Activated CD4-positive, alpha-beta T cell treated with anti-CD3 and anti-CD28 coated beads, Interleukin-10, Interleukin-2, amounts not matched to agents 100 ng/mL and 50 ng/mL, durations not matched to agents 16 hours and 8 hours (primary cell): ENCODE measurements at places on chromosomes 3 and 15.

- DNase-seq = no peak
These were observed 17.4 kb downstream of the ZIC4 start for GRCh38 chr3:147388700-147389580.

- DNase-seq = peak; percentile 59
These were observed 556 bp downstream of the ANKRD63 start for GRCh38 chr15:40282147-40282868.

- peak; percentile 77 for DNase-seq
These were observed 4.0 kb downstream of the MAP2K1 start for GRCh38 chr15:66390678-66391077.

DNA sequence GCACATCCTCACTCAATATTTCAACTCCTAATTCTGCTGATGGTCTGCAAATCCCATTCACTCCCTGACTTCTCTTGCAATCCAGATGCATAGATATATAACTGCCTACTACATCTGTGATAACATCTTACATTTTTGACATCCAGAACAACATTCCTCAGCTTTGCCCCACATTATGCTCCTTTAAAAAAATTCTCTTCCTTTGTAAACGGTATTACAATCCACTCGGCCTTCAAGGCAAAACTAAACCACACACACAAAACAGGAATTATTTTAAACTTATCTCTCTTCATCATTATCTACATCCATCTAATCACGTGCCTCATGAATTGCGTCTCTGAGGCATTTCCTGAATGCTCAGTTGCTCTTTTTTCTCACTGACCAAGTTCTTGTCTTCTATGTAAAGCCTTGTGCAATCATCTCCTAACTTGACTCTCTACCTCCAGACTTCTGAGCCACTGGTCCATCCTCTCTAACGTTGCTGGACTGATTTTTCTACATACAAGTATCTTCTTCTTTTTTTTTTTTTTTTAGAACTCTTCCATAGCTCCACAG is 117.0 kb downstream of the SATB1 start:
- no peak for DNase-seq

DNA sequence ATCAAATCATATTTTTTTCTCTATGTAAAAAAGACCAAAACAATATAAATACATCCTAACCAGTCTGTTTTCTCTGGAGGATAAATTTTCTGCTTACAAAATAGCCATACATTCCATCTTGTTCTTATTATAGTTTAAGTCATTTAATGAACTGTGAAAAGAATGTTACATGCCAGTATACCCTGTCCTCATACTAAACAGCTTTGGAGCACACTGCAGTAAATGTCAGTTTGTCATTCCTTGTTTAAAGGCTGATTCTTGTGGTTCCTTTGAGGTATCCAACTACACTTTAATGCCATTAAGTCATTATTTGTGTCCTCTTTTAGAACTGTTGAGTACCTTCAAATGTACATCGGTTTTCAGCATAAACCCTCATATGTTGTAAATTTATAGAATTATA is 52.7 kb upstream of the DCBLD2 start:
- no peak for DNase-seq

- DNase-seq = no peak
These were observed 123.7 kb downstream of the MECOM start for GRCh38 chr3:169539856-169540255.

- peak; percentile 87 for DNase-seq
These were observed 34.7 kb downstream of the SHC4 start for GRCh38 chr15:48928877-48929538.

DNA sequence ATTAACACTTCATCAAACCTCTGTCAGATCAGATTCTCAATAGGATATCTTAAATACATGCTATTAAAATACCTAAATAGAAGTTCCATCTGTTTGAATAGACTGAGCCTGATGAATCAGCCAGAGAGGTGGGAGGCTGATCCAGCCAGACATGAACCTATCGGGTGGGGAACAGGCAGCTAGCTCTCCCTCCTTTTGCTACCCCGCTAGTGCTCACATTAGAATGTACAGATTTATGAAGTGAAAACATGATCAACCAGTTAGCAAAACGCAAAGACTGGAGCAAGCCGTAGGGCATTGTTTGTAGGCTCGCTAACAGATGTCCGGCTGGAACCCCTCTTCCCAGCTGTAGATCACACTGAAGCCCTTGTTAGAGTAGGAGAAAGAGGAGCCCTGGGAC is 54.4 kb downstream of the GTF2E1 start:
- no peak for DNase-seq

DNA sequence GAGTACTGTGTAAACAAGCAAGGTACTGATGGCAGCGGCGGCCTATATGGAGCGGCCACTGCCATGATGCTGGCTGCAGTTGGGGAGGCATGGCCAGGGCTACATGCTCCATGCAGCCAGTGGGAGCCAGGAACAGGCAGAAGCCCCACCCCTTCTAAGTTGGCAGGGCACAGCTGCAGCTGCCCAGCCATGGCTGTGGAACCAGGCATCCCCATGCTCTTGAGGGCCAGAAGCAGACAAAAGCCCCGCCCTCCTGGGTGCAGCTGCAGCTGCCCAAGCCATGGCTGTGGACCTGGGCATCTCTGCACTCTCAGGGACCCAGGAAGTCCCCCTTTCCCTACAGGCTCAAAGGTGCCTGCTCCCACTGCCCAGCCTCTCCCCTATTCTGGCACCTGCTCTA is 150.9 kb downstream of the FMN1 start:
- DNase-seq = no peak

DNA sequence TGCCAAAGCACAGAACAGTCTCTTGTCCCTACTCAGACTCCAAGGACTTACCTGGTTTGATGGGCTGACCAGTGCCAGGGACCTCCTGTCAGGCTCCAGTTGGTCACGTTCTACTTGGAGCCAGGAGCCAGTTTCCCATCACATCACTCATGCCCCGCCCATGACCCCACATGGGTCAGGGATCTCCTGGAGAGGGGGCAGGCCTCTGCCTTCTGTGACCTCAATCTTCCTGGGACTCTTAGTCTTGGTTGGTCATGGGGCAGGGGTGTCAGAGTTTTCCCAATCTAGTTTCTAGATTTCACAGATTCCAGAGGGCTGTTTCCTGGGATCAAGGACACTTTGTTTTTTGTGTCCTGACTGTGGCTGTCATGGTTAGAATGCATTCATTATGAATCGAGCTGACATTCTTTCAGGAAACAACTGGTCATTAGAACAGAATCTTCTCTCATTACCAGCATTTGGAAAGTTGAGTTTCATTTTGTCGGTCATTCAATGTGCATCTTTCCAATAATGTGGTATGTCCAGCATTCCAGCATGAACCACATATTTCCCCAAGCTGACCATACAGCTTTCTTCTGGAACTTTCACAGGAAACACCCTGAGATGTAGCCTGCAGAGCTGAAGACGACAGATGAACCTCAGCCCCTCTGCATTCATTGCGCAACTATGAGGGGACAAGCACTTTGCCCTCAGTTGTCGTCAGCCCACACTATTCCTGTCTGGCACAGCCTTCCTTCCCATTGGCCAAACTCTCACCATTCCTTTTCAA is 19.8 kb downstream of the CYP19A1 start:
- no peak for DNase-seq

GRCh38 chr15:63918317-63918672 is 84.5 kb upstream of the HERC1 start:
- DNase-seq = no peak

DNA sequence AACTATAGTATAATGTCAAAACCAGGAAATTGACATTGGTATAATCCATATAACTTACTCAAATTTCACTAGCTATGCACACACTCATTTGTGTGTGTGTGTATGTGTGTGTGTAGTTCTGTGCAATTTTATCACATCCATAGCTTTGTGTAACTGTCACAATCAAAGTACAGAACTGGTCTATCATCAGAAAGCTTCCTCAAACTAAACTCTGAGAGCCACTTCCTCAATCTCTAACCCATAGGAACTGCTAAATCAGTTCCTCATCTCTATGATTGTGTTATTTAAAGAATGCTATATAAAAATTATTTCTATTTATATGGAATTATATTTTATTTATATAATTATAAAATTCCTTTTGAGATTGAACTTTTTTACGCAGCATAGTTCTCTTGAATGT is 18.1 kb downstream of the LNP1 start:
- no peak for DNase-seq

DNA sequence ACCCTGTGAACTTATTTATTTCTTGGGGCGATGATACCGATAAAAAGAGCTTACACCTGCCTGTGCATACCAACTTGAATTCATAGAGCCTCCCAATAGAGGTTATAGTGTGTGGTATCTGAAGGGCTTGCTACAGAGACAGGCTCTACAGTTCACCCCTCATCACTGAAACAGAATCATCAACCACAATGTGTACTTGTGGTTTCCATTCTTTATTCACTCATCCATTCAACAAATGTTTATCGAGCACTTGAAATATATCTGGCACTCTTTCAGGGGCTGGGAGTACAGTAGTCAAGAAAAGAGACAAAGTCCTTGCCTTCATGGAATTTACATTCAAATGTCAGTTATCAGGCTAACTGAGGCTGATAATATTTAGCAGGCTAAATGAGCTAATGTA is 134.4 kb upstream of the SKOR1 start:
- no peak for DNase-seq

DNA sequence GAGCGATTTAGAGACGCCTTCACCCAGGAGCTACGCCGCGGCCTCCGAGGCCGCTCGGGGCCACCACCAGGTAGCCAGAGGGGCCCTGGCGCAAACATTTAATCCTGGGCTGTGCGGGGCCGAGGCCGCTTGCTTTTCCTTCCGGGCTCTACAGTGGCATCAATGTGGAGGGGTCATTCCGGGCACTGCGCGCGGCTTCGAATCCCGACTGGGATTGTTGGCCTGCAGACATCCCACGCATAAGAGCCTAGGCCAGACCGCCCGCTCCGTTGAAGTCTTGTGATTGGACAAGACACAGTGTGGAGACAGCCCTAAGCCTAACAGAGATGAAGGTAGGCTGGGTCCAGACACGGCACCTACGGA is 568 bp upstream of the NCBP2 start:
- DNase-seq = no peak

GRCh38 chr3:13019243-13020095 is 53.8 kb downstream of the IQSEC1 start:
- DNase-seq = no peak

DNA sequence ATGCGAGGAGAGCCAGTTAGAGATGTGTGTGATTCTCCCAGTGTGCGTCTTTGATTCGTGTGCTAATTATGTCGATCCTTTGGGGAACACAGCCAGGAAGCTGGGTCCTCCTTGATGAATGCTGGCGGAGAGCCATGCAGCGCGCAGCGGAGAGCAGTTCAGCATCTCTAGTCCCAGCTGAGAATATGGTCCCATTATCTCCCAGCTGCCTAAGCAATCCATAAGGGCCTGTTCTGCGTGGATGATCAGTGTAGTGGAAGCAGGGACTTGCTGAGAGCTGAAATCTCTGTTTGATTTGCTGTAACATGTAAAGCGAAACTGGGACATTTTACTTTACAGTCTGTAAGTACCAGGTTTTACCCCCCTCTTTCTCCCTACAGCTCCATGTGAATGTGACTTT is 412.7 kb downstream of the CNTN4 start:
- DNase-seq = no peak

GRCh38 chr15:63938486-63939061 is 104.8 kb upstream of the HERC1 start:
- DNase-seq = no peak

DNA sequence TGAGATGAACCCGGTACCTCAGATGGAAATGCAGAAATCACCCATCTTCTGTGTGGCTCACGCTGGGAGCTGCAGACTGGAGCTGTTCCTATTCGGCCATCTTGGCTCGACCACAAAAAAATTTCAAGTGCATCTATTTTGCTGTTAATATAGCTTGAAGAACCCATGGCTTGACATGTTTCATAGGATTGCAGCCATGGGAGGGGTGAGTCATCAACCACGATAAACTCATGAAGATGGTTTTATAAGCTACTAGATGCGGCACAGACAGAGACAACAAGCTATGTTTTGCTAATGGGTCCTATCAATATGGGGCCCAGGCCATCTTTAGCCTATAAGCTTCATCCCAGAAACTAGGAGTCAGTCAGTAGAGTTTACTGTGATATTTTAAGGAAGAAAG is 100.4 kb upstream of the PHLDB2 start:
- DNase-seq = no peak

GRCh38 chr3:115388811-115389210 is 234.5 kb upstream of the GAP43 start:
- no peak for DNase-seq

GRCh38 chr15:86892774-86893449 is 813.2 kb downstream of the AGBL1 start:
- no peak for DNase-seq

- peak; percentile 96 for DNase-seq
These were observed 61.5 kb downstream of the IQSEC1 start for GRCh38 chr3:13011573-13012220.

GRCh38 chr15:82111918-82112317 is 66.1 kb upstream of the MEX3B start:
- DNase-seq = no peak

GRCh38 chr3:186079925-186080324 is 29.0 kb downstream of the ETV5 start:
- DNase-seq = no peak

DNA sequence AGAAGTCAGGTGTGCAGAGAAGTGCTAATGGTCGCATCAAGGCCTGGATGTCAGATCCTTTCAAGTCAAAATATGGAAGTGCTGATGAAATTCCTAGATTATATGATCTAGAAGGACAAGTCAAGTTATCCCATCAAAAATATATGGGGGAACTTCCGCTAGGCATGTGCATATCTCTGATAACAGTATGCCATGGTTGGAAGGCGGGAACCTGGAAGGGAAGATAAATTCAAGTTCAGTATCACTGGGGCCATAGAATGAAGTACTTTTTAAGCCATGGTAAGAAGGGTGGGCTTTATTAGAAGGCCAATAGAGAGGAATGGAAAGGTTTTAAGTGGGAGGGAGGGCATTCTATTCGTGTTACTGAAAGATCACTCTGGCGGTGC is 38.3 kb downstream of the MITF start:
- DNase-seq = no peak

DNA sequence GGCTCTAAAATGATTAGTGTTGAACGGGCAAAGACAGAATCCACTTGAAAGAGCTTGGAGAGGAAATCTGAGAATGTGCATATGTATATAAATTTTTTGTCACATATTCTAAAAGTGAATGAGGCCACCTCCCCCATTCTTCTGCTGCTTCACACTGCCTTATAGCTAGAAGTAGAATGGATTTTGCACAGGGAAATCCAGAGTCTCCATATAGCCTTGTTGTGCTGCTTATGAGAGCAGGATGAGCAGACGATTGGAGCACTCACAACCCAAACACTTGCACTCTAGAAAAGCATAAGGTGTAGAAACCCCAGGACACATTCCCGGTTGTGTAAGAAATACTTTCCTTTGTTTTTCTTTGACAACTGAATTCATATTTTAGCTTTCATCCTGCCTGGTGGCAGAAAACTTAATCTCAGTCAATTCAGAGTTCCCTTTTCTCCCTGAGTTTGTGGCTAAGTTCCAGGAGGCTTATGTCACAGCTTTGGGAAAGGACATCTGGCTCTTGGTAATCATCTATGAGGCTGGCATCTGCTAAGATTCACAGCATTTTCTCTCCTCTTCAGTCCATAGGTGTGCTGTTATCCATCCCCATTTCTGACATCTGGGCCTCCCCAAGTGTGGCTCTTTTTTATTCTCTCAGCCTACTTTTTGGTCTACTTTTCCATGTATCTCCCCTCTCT is 188.4 kb upstream of the PFN2 start:
- no peak for DNase-seq

GRCh38 chr3:69368129-69368741 is 17.7 kb downstream of the FRMD4B start:
- DNase-seq = peak; percentile 37

GRCh38 chr3:185164428-185165217 is 11.8 kb upstream of the C3orf70 start:
- no peak for DNase-seq
